ENCODE measurements at places on chromosomes 13 and 19.

DNA sequence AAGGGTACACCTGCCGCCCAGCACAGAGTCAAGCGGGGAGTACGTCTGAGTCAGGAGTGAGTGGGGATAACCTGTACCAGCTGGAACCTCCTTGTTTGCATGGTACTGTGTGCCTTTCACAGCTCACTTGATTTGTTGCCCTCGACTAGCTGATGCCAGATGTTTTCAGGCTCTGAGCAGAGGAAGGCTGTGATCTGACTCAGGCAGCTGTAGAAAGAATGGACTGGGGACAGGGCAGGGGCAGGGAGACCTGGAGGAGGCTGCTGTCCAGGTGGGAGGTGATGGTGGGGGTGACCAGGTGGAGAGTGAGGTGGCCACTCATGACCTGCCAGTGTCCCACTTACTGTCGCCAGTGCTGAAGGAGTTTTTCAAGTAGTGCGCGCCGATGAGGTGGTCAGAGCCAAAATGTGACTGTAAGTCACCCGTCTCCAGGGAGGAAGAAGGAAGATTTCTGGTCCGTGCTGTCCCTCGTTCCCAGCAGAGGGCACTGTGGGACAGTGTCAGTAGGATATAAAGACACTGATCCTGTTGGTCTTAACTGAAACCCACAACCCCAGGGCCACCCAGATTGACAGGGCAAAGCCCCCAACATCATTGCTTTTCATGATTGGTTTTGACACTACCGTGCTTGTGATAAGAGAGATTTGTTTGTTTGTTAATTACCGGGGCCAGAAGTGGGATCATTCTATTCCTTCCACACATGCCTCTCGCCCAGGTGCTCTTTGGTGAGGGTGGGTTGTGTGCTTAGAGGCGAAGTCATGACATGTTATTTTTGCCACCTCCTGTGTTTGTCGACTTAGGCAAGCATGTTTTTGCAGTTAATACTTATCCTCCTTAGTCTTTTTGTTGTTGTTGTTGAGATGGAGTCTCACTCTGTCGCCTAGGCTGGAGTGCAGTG, 128.4 kb downstream of the DPF1 start:
- DNase-seq: peak; percentile 13

DNA sequence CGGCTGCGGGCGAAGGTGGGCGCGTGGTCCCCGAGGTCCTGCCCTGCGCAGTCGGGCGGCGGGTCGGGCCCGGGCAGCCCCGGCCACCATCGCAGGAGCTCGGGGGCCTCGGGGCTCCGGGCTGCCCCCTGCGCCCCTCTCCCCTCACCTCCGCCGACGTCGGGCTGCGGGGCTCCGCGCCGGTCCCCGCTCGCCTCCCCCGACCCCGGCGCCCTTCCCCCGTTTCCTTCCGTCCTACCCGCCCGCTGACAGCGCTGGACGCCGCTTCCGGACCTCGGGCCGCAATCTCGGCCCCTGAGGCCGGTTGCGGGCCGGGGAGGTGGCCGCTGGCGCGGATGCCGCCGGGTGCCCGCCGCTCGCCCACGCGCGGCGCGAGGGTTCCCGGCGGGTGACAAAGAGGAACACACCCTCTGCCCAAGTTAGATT, 720 bp downstream of the FARP1 start:
- no peak for DNase-seq

DNA sequence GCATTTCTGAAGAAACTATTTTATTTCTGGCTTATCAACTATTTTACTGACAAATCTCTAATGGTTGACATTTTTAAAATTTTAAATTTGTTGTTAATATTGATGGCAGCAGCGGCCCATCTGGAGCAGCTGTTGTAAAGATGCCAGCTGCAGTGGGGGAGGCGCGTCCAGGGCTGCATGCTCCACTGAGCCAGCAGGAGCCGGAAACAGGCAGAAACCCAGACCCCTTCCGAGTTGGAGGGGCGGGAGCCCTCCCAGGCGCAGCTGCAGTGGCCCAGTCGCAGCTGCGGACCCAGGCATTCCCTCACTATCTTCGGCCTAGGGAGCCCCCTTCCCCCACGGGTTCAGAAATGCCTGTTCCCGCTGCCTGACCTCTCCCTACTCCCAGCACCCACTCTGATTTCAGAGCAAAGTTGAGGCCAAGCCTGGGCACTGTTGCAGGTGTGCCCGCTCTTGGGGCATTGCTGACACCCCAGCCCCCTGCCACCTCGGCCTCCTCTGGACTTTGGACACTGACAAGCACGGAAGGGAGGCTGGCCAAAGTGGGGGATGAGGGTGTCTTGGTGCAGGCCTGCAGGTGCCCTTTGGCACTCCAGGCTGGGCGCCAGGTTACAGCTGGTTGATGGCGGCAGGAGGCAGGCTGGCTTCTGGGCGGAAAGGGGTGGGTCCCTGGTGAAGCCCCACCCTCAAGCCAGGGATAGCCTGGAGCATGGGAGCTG, 69.2 kb downstream of the PIBF1 start:
- no peak for DNase-seq

DNA sequence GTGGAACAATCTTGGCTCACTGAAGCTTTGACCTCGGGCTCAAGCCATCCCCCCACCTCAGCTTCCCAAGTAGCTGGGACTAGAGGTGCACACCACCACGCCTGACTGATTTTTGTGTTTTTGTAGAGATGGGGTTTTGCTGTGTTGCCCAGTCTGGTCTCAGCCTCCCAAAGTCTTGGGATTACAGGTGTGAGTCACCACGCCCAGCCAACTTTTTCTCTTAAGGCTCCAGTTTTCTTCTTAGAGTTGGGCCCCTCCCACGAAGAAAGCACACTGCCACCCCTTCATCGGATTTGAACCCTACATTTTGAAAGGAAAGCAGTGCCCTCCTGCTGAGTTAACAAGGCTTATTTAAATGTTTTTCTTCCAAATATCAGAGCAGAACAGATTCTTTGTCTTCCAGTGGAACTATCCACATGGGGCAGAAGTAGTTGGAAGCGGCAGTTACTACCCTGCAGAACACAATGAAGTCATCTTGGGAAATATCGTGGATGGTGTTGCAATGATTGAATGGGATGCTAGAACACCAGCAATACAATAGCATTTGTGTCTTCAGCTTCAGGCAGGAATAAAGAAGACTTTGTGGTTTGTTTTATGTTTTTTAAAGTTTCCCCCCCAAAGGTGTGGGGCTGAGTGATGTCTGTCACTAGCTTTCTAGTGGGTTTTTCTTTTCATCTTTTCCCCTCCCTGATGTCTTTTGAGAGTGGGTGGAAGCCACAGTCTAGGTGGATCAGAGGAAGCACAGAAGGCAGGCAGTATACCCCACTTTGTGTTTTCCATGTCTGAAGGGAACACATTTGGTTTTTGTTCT, 8.9 kb downstream of the ACTN4 start:
- peak; percentile 26 for DNase-seq

- DNase-seq: peak; percentile 68
Measured at GRCh38 chr19:45079063-45079910, at the start of gene GEMIN7. GEMIN7 (plus strand) TSS chr19:45079260; CDS start chr19:45090115, 10,855 bp downstream.

- DNase-seq: no peak
Measured at GRCh38 chr13:85093808-85094207, 705.4 kb downstream of the SLITRK6 start.

- no peak for DNase-seq
Measured at GRCh38 chr19:46449228-46449627, 20.5 kb upstream of the PNMA8C start.

DNA sequence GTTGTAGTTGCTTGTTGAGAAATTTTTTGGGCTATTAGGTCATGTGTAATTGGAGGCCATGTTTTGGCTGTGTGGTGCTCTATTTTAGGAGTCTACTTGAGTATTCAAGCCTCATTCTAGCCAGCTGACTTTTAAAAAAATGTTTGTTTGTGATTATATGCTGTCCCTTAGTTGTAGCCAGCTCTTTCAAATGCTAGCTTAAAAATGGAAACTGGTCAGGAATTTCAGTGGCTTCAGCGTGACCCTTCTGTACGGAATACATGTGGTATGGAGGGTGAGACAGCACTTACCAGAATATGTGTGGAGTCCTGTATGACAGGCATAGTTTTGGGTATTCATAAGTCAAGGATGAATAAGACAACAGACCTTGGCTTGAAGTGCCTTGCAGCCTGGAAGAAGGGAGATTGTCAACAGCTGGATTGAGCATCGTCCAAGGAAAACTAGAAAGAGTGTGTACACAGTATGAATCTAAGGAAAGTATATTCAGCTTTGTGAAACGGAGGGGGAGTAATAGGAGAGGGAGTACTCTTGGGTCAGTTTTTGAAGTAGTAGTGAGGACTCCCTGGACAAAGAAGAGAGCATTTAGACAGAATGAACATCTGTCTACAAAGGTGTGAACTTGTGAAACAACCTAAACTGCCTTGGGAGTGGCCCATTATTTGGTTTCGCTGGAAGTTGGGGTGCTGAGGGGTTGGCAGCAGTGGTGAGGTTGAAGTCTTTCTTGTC, 20.0 kb upstream of the WTIP start:
- no peak for DNase-seq

GRCh38 chr13:96032717-96033116, 20.5 kb downstream of the UGGT2 start:
- DNase-seq: no peak

DNA sequence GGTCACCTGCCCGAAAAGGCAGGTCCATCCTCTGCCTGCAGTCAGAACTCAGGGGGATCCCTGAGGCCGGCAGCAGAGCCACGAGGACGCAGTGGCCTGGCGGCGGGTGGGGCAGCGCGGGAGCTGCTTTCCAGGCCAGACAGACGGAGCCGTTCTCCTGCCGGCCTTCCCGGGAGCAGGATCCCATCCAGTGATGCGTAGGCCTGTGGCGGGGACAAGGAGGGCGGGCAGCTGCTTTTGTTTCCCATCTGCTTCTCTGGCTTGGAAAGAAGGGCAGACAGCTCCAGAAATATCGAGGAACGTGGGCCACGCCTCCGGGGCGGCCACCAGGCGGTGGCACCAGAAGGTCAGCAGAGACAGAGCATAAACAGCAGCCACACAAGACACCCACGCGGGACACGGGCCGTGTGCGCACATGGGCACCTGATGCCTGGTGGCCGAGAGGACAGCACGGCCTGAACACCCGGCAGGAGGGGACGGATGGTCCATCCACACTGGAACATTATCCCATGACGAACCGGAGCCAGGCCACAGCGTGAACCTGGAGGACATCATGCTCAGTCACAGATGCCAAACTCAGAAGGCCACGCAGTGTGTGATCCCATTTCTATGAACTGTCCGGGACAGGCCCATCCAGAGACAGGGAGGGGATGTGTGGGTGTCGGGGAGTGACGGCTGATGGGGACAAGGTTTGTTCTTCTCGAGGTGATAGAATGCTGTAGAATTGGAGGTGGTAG, 13.9 kb upstream of the MKNK2 start:
- DNase-seq: no peak

DNA sequence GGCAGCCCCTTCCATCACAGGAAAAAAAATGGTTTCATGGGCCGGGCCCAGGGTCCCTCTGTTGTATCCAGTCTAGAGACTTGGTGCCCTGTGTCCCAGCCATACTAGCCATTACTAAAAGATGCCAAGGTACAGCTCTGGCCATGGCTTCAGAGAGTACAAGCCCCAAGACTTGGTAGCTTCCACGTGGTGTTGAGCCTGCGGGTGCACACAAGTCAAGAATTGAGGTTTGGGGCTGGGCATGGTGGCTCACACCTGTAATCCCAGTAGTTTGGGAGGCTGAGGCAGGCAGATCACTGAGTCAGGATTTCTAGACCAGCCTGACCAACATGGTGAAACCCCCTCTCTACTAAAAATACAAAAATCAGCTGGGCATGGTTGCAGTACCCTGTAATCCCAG, 214.3 kb downstream of the LIG4 start:
- no peak for DNase-seq

DNA sequence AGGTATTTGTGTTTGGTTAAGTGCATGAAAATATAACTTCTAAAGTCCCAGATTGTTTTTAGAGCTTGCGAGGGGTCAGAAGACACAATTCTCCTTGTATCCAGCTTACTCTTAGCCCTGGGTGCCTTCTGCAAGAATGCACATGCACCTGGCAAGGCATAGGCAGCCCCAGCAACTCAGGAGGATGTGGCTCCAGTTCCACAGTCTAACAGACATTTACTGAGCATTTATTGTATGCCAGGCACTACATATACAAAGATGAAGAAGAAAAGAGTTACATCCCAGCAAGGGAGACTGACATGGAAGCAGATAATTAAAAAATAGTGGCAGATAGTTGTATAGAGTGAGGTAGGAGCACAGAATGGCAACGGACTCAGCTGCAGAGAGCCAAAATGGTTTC, 101.1 kb upstream of the FRY start:
- no peak for DNase-seq

DNA sequence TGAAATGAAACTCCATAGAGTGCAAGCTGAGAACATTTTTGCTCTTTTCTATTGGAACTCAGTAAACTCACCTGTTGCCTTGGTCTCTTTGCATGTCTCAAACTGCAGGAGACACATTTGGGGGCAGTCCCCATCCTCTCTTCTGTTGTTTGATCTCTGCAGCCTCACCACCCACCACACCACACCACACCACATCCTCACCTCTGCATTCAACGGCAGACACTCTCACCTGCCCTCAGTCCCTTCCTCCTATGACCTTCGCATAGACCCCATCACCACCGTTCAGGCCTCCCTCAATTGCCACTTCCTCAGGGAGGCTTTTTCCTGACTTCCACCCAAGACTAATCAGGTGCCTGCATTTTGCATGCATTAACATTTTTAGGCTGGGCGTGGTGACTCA, 14.4 kb upstream of the TPM4 start:
- DNase-seq: peak; percentile 73

GRCh38 chr13:99980824-99981734, 505 bp upstream of the ZIC2 start:
- DNase-seq: no peak

DNA sequence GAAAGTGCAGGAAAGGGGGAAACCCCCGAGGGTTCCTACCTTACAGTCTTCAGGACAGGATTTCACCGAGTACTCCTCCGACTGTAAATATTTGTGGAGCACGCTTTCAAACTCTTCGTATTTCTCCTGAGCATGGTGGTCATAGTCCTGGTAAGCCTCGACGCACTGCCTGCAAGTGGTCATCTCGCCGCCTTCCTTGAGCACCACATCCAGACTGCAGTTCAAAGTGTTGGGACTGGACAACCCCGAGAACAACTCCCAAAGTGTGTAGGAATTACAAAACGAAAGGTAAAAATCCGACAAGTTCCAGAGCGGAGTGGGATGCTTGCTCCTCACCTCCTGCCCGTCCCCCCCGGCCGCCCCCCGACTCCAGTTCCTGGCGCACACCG, 349.7 kb downstream of the LIG4 start:
- no peak for DNase-seq

Data from CD8-positive, alpha-beta memory T cell (primary cell).